ENCODE measurements at places on chromosomes 4 and X. TPM values are rescaled to one million over a fixed set of nuclear protein-coding genes. Genes with fewer than 3 reads are reported as not detected.

DNA sequence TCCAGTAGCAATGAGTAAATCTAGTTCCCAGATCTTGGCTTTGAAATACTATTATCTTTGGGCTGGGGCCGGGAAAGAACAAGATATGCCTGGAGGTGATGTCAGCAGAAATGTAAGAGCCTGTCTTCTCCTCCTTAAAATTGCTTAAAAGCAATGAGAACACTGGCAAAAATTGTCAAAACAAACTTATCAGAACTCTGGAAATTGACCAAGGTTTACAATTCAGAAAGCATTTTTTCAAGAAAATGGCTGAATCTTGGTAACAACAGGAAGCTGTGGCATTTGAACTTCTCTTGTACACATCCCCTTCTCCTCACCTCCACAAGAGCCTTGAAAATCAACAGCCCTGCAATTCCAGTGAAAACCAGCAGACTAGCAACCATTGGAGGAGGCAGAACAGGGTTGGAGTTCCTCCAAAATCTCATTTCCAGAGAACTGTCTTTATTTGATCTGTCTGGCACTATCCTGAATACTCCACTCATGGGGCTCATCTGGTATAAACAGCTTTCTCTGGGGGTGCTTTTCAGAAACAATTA, 13.5 kb downstream of the TIMP1 start:
- DNase-seq = no peak

- no peak for DNase-seq
Measured at GRCh38 chrX:26470941-26471340, 255.0 kb downstream of the MAGEB5 start.

- DNase-seq = no peak
Measured at GRCh38 chr4:185718578-185719499, 93.2 kb downstream of the SORBS2 start.

GRCh38 chr4:78656968-78657445, 105.4 kb downstream of the ANXA3 start:
- DNase-seq = peak; percentile 38

GRCh38 chr4:79598801-79599200, 190.8 kb upstream of the GK2 start:
- no peak for DNase-seq

DNA sequence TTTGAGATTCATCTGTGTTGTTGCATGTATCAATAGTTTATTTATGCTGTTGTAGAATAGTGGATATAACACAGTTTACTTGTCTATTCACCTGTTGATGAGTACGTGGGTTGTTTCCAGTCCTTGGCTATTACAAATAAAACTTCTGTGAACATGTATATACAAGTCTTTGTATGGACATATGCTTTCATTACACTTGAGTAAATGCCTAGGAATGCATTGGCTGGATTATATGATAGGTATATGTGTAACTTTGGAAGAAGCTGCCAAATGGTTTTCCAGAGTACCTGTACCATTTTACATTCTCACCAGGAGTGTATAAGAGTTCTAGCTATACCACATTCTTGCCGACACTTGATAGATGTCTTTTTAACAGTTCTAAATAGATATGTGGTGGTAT, 16.5 kb downstream of the ART3 start:
- DNase-seq = no peak

Gene SSX4B
- not detected for total RNA-seq

Measured in kidney (tissue), 22 donors.